CD4-positive, alpha-beta T cell treated with Interleukin-17A for 4 hours (primary cell): ENCODE measurements at places on chromosomes 6 and 20.

GRCh38 chr6:42292004-42292740 lies 74.5 kb upstream of the MRPS10 start:
- DNase-seq = no peak

DNA sequence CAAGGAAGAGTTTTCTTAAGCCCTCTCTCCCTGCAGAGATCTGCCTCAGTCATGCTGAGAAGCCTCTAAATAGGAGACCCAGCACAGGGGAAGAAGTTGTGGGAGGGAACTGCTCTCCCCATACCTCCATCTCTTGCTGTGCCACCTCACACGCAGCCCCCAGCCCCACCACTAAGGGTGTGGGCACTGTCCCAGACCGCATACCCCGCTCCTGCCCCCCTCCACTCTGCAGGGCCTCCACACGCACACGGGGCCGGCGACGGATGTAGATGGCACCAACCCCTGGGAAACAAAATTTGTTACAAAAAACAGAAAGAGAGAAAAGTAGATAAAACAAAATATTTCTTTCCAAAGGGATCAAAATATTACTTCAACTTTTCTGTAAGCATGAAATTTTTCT lies 10.2 kb upstream of the CPNE1 start:
- no peak for DNase-seq

DNA sequence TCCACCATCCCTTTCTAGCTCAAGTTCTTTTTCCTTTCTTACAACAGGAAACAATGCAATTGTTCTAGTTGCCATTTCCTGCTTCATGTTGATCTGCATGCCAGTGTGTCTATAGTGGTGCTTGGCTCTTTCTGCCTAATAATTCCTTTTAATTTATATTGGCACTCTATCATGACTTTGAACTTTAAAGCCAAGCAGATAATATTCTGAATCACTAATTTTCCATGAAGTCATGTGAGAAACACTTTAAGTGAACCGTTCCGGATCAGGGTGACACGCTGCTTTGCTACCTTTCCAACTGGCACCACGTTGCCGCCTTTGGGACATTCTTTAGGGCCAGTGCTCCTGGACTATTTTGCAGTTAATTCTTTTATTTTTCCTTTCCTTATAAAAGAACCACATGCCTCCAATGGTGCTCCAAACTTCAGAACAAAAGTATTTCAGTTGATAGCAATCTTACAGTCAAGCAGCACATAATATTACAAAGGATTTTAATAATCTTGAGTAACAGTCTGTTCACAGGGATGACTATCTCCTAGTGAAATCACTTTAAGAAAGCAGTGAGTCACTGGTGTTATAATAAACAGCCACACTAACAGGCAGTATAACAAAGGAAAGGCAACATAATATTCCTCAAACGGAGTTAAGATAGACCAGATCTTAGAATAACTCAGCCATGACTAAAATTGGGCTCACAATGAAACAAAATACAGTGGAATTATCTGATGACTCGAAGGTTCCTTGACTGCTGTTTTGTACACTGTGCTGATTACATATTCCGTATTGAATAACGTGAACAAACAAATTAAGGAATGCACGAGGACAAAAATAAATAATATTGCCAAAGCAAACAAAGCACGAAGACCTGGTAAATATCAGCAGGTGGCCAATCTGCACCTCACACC lies 19.0 kb upstream of the BLOC1S5 start:
- DNase-seq = no peak

GRCh38 chr6:134454794-134455193 lies 136.9 kb upstream of the SGK1 start:
- DNase-seq = no peak

- DNase-seq = no peak
Observed at GRCh38 chr6:149925253-149925973, 2.5 kb upstream of the RAET1G start.

DNA sequence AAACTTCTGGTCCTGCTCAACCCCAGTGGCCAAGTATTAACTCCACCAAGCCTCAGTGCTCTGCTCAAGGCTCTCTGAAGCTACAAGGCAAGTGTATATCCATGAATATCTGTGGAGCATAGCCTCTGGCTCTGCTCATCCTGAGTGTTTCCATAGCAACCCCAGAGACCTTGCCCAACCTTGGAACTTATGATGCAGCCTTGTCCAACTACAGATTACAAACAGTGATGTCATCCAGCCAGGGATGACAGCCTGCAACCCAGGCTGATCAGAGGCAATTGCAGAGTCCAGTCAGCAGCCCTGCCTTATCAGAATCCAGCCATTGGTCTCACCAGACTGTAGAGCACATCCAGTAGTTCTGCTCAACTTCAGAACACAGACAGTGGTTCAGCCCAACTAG lies 65.5 kb upstream of the SPACA1 start:
- DNase-seq = no peak

DNA sequence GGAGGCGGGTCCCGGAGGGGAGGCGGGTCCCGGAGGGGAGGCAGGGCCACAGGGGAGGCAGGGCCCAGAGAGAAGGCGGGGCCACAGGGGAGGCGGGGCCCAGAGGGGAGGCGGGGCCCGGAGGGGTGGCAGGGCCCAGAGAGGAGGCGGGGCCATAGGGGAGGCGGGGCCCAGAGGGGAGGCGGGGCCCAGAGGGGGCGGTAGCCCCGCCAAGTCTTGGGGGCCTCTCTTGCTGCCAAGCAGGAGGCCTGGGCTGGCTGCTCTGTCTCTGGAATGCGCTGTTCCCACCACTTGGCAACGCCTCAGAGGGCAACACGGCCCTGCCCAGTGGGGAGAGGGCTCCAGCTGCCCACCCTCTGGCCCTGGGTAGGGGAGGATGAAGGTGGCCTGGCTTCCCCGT lies 80.5 kb downstream of the YTHDF1 start:
- no peak for DNase-seq

GRCh38 chr6:140256248-140256647 lies 881.8 kb upstream of the CITED2 start:
- no peak for DNase-seq

GRCh38 chr6:150289454-150290071 lies 79.2 kb upstream of the IYD start:
- DNase-seq = no peak

DNA sequence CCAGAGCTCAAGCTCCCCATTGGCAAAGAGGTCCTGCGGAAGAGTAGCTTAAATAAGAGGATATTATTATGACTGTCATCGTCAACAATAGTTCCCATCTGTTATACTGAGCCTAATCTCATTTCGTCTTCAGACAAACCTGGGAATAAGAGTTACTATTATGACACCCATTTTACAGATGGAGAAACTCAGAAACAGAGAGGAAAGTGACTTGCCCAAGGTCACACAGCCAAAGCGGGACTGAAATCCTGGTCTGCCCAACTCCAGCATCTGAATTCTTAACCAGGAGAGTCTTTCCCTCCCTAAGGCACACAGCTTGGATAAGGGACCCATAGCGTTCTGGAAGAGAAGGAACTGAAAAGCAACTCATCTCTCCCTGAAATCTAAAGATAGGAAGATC lies 23.4 kb downstream of the PTGIS start:
- no peak for DNase-seq

GRCh38 chr6:110881546-110882273 lies 7.1 kb downstream of the AMD1 start:
- no peak for DNase-seq

DNA sequence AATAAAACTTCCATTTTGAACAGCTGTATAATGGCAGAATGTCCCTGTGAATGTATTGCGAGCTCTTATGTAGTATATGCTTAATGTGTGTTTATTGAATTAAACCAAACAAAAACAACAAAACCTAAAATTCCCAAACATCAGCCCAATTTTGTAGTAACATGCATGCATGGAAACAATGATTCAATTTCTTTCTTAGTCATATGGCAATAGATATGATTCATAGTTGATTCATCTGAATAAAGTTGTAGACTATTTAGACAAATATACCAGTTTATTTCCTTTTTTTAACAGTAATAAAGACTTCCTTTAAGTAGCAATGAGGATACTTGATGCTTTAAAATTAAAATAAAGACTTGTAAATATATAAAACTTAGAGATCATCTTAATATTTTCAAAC lies 670.6 kb downstream of the CD109 start:
- DNase-seq = no peak

DNA sequence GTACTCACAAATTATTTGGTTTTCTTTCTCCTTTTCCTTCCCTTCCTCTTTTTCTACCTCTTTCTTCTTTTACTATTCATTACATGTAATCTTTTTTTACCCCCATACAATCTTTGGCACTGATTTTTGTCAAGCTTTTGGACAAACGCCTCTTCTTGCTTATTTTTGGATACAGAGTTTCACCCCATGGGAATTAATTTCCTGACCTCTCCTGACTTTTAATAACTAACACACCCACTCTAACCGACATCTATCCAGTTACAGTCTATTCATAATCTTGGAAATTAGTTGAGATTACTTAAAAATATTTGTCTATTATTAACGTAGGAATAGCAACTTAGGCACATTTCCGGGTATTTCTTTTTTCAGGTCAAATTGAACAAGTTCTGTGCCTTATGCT lies 101.2 kb downstream of the HDGFL1 start:
- no peak for DNase-seq

DNA sequence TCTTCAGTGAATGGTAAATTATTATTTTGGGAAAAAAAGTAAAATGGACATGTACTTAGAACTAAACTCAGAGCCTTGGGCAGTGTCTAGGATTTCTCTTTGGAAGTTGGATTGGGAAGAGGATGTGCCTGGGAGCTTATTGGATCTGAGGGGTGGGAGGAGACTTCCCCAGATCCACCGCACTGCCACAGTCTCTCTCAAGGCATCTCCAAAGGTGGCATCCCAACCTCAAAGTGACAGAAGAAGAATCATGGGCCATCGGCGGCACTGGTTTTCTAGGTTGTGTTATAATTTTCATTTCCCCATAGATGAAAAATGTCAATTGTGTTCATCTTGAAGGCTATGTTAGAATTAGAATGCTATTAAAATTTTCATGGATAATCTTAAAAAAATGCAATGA lies 66.8 kb upstream of the CD93 start:
- no peak for DNase-seq

- DNase-seq = no peak
Observed at GRCh38 chr6:105836889-105837288, 249.2 kb upstream of the PRDM1 start.
